ENCODE measurements at places on chromosomes 11 and 22.

GRCh38 chr11:44976576-44976975 is 25.9 kb upstream of the TP53I11 start:
- no peak for DNase-seq

DNA sequence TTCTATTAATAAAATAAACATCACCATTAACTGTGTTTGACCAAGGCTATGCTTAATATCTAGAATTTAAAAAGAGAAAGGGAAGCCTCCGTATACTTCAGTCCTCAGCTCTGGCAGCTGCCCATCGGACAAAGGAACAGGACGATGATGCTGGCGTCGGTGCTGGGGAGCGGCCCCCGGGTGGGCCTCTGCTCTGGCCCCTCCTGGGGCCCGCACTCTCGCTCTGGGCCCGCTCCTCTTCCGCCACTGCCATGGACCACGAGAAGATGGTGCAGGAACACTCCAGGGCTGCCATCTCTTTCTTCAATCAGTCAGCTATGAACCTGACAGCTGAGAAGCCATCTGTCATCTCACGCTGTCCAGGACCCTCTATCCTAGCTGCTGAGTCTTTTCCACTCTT is 25.3 kb downstream of the PDHX start:
- DNase-seq: no peak

DNA sequence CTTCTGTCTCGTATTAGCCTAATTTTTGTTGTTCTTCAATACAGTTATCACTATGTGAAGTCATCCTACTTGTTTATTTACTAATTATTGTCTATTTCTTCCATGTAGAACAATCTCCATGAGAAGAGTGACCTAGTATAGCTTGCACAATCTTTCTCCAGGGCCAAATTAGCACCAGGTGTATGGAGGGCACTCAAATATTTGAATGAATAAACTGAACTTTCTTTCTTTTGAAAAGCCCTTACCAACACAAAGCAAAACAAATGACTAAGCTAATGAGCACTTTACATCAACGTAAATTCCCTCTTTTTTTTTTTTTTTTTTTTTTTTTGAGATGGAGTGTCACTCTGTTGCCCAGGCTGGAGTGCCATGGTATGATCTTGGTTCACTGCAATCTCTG is 34.2 kb downstream of the ABTB2 start:
- DNase-seq: no peak

GRCh38 chr11:88174709-88175568 is at the start of gene RAB38:
Gene RAB38, minus strand, starts transcription at chr11:88175443. Its CDS starts 59 bp downstream, at chr11:88175384.
- DNase-seq: peak; percentile 85

DNA sequence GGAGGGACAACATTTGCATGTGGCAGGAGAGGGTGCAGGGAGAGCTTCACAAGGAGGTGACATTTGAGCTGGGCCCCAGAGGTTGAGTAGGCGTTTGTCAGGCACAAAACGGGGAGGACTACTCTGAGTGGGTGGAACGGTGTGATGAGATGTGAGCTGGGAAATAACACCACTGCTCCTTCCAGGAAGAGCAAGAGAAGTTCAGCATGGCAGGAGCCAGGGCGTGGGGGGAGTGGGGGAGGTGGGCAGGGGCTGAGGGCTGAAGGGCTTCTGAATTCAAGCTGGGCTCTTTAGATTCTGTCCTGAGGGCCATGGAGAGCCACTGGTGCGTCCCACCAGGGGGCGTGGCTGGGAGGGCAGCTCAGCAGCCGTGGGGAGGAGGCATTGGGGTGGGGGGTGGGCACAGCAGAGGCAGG is 54.2 kb downstream of the OTOG start:
- no peak for DNase-seq

DNA sequence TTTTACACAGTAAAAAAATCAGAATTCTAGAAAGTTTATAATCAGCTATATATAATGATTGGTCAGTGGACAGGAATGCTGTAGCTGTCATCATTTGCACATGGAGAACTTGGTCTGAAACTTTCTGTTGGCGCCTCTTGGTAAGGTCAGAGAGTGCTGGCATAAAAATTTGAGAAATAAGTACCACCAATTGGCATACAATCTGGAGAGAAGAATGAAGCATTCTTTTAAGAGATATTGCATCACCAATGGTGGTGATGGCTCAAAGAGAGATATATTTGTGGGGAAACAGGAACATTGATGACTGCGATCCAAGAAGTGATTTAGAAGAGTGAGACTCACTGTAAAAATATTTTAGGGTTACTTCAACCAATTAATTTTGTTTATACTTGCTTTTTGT is 19.8 kb upstream of the OOSP1 start:
- peak; percentile 7 for DNase-seq

DNA sequence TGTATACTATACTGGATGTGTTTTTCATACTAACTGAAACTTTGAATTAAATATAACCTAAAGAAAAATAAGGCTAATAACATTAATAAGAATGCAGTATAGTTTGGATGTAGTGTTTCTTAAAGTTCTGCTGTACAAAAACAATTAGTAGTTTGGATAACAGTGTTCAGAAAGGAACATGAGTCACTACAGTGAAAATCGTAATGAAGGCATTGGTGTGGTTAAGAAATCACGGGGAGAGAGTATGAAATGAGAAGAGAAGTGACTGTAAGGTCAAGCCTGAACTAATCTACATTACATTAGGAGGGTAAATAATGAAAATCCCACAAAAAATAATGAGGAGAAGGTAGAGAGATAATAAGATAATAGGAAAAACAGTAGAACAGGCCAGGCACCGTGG is 726.6 kb upstream of the ARHGAP42 start:
- no peak for DNase-seq

DNA sequence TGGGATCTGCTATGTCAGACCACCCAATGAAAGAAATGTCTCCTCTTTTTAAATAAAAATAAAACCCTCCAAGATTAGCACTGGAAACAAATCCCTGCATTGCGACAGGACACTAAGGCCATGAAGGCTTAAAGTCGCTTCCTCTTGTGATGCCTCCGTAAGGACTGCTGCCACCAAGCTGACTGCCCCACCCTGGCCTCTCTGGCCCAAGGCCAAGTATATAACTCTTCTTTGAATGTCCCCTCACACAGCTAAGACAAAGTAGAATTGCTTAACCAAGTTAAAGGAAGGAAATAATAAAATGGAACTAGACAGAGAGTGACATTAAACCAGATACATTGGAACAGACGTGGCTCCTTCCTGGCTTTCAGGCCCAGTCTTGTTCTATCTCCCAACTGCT is 7.5 kb upstream of the NRGN start:
- DNase-seq: peak; percentile 72

DNA sequence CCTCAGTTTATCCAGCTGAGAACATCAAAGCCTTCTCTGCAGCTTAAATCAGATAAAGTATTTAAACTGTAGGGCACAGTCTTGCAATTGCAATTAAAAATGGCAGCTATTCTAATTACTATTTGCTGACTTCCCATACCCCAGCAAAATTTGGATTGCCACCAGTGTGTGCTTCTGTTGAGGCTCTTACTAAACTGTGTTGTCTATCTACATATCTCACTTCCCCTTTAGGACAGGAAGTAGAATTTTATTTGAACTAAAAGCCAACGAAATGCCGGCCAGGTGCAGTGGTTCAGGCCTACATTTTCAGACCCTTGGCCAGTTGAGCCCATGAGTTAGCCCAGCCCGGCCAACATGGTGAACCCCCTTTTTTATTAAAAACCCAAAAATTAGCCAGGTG is 7.1 kb downstream of the SAA4 start:
- DNase-seq: peak; percentile 46

- DNase-seq: no peak
Measured at GRCh38 chr11:73198677-73199076, 19.4 kb upstream of the P2RY2 start.

GRCh38 chr22:30045901-30046715 is 34.2 kb upstream of the HORMAD2 start:
- DNase-seq: no peak

DNA sequence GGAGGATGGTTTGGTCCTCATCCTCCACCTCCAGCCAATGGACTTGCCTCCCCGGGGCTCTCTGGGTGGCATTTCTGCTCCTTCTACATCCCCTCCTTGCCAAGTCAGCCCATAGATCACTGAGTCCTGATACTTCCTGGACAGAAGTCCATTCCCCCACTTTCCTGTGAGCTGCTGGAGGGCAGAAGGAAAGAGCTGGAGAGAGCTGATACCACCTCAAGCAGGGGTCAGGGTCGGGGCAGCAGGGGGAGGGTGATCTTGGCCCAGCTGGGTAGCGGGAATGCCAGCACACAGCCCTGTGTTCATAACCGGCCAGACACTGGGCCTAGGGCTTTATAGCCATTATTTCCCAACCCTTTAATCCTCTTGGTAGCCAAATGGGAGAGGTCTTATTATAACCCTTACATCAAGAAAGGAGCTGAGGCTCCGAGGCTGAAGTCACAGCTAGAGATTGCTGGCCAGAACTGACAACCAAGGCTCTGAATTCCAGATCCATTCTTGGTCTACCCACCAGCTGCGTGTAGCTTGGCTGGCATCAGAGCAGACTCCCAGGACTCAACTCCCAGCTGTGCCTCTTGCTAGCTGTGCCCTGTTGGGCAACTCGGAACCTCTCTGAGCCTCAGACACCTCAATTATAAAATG is 39.9 kb downstream of the CD6 start:
- DNase-seq: peak; percentile 64

DNA sequence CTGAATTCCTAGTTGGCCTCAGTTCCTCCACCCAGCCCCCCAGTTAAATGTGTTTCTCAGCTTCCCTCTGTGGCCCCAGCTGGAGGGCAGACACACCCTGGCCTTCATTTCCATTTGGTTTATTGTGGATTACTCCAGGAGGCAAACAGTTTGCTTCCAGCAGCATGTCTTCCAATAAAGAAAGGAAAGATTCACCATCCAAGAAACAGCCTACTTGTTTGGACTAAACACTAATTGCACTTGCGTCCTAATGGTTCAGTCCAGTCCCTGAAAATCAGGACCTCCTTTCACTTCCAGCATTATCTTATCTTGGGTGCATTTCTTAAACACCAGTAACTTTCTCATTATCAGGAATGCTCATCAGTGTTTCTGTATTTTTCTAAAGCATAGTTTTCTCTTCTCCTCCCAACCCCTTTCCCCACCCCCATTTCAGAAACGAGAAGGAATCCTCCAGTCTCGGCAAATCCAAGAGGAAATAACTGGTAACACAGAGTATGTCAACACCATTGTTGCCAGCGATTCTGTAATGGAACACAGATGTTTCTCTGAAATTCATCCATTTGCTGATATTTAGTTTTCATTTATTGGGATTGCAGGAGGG is 130.9 kb downstream of the PARVA start:
- DNase-seq: no peak

- peak; percentile 86 for DNase-seq
Measured at GRCh38 chr11:14270690-14271542, 88.1 kb downstream of the RRAS2 start.

- no peak for DNase-seq
Measured at GRCh38 chr11:19391652-19392051, 150.9 kb upstream of the E2F8 start.

- DNase-seq: no peak
Measured at GRCh38 chr22:45632791-45633515, 38.7 kb upstream of the ATXN10 start.

DNA sequence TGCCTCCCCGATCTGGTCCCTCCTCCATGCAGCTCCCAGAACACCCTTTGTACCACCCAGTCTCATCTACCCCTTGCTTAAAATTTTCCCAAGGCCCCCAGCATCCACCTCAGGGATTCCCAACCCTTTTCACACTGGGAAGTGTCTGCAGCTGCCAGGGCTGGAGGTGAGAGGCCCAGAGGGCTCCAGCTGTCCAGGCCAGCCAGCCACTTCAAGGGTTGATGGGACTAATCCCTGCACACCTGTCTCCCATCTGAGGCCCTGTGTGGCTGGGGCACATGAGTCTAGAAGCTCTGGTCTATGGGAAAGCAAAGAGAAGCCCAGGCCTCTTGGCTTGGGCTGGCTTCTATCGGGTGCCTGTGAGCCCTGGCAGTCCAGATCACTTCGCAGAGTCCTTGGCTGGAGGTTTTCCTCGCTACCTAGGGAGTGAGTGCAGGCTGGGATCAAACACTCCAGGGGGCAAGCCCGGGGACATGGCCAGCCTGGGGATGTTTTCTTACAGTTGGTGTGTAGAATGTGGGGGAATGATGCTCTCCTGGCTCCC is 41.1 kb upstream of the TPBGL start:
- no peak for DNase-seq

GRCh38 chr11:131544591-131544990 is 174.2 kb downstream of the NTM start:
- DNase-seq: peak; percentile 11

DNA sequence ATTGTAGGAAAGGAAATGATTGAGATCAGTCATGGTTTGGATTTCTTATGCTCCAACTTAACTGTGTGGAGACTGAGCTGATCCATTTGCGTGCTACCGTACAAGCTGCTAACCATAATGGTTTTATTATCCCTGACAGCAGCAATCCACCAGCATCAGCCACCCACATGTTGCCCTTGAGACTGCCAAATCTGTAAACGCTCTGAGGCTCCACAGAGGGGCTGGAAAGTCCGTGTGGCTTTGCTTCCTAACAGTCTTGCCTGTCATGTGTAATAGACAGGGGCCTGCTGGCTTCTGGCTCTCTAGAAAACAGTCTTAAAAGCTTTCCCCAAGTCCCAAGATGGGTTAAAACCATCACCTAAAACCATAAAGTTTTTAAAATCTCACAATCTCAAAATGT is 30.1 kb downstream of the ATG16L2 start:
- no peak for DNase-seq

DNA sequence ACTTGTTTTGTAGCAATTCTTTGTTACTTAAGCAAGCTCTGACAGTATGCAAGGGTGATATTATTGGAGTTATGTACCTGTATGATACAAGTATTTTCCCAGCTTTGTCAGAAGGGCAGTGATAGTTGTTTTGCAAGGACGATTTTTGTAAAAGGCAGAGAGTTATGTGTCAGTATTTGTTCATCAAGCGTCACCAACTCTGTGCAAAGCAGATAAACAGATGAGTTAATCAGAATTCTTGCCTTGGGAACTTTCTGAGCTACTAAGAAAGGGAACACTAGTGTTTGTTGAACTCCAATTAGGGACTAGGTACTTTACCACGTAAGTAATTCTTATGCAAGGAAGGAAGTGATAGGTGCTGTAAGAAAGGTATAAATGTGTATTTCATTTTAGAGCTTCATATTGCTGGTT is 1.4 kb downstream of the USP47 start:
- DNase-seq: peak; percentile 61

DNA sequence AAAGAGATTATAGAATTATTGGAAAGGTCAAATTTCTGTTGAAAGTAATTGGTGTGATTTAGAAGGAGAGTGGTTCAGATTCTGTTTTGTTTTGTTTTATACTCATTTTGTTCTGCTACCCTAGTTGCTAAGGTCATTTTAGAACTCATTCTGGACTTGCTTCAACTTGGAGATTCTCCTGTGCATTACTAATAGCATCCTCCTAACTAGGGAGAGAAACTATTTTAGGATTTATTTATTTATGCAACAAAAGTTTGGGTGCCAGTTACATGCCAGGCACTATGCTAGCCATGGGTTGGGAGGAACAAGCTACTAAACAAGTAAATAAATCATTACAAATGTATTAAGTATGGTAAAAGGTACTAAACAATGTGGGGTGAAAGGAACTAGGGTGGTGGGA is 84.0 kb downstream of the YAP1 start:
- no peak for DNase-seq

- DNase-seq: no peak
Measured at GRCh38 chr11:133181066-133181465, 351.2 kb downstream of the OPCML start.

GRCh38 chr11:62124186-62125113 is 639 bp downstream of the INCENP start:
- DNase-seq: peak; percentile 73

- DNase-seq: no peak
Measured at GRCh38 chr11:117826832-117827231, 2.3 kb upstream of the FXYD2 start.

- no peak for DNase-seq
Measured at GRCh38 chr11:100777103-100777502, 90.0 kb downstream of the ARHGAP42 start.

GRCh38 chr11:82757660-82758357 is 24.1 kb upstream of the FAM181B start:
- no peak for DNase-seq
